Lung (tissue), 17 donors: ENCODE measurements at places on chromosomes 1 and 21. TPM values are rescaled to one million over a fixed set of nuclear protein-coding genes. Genes with fewer than 3 reads are reported as not detected.
A peak's percentile ranks its signal among the peaks of the same experiment; 100 is the strongest.

- peak; percentile 41 for DNase-seq
Measured at GRCh38 chr1:96487971-96488370, 233.6 kb upstream of the PTBP2 start.

GRCh38 chr1:205810448-205811157, 2.4 kb downstream of the SLC41A1 start:
- DNase-seq = no peak

GRCh38 chr1:77459881-77460280, 178.1 kb downstream of the AK5 start:
- DNase-seq = no peak

GRCh38 chr1:150780510-150780909, 14.9 kb upstream of the CTSS start:
- no peak for DNase-seq

- DNase-seq = no peak
Measured at GRCh38 chr1:6184083-6184783, 4.1 kb upstream of the CHD5 start.

GRCh38 chr1:52738893-52739292, 12.6 kb downstream of the ZYG11B start:
- no peak for DNase-seq

DNA sequence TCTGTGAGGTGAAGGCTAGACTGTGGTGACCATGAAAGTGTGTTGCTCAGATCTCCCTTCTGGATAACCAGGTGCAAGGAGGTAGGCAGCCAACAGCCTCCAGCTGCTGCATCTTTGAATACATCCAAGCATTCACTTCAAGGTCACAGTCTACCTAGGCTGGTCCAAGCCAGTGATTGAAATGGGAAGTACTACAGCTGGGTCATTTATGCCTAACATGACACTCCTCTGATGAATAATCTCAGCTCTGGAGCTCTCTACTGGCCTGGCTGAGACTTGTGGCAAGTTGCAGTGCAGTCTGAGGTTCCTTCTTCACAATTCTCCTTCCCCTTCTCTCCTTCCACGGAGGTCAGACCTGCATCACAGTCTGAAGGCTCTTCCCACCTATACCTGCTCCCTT, 35.0 kb upstream of the ARHGAP29 start:
- no peak for DNase-seq

GRCh38 chr1:1135339-1136136, 19.6 kb upstream of the C1orf159 start:
- peak; percentile 89 for DNase-seq

DNA sequence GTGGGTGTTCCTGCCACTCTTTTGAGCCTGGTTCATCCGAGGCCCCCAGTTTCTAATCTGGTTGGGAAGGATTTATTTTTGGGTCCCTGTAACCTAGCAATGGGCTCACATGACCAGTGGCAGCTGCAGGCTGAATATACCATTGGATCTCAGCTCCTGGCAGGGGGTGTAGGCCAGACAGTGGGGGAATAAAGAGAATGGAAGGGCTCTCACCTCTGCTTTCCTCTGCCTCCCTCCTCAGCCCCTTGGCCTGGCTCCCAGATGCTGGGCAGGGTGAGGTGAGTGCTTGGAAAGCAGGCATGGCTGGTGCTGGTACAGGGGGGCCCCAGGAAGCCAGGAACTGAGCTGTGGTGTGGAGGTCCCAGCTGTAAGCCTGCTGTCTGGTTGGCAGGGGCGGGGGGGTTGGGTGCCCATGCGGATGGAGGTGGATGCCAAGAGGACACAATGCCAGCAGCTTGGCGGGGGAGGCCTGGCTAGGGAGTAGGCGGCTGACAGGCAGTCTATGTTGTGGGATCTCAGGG, 3.6 kb upstream of the GPR61 start:
- no peak for DNase-seq

DNA sequence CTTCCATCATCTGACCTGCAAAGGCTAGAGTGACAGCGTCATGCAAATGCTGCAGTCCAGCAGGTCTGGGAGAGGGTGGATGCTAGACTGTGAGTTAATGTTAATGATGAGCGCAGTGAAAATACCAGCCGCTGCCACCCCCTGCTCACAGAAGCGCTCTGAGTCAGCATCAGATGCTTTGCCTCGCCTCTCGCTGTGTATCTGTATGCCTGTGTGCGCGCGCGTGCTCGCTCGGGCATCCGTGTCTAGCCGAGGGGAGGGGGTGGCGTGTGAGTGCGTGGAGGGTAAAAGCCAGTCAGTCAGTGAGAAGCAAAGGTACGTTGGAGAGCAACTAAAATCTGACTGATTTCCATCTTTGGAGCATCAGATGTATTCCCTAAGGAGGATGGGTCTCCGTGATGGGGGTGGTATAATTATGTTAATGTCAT, 858.7 kb downstream of the USP25 start:
- peak; percentile 75 for DNase-seq

- DNase-seq = no peak
Measured at GRCh38 chr1:78762113-78762512, 112.5 kb downstream of the IFI44 start.

- no peak for DNase-seq
Measured at GRCh38 chr1:85030536-85030935, 17.8 kb downstream of the MCOLN3 start.

DNA sequence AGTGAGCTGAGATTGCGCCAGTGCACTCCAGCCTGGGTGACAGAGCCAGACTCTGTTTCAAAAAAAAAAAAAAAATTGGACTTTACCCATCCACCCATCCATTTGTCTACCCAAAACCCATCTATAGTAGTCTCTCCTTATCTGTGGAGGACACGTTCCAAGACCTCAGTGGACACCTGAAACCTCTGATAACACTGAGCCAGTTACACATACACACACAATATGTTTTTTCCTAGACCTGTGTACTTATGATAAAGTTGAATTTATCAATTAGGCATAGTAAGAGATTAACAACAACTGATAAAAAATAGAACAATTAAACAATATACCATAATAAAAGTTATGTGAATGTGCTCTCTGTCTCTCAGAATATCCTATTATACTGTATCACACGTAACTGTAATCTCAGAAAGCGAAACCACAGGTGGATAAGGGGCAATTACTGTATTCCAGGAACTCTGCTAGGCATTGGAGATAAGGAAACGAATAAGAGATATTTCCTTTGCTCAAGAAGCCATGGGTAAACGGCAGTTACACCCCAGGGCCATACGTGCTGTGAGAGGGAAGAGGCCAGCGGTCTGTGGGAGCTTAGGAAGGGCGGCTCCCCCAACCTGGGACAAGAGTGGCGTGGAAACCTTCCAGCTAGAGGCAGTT, 84.2 kb upstream of the DISP3 start:
- DNase-seq = no peak

DNA sequence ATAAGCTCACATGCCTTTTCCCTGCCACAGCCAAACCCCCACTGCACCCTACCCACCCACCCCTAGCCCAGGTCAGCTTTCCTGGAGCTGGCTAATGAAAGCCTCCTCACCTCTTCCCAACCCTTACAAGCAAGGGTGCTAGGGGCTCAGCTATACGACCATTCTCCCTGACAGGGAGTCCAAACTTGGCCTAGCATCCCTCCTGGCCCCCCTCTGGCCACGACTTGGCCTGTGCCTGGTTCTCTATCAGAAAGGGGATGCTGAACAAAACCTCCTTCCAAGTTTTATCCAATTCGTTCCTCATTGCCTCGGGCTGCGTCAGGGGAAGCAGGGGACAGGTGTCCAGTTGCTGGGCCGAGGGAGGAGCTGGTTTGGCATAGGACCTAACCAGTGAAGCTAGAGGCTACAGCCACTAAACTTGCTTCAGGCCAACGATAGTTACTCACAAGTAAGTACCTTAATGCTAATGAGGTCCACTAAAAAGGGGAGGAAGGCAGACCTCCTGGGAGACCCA, 8.6 kb downstream of the TMEM81 start:
- no peak for DNase-seq

- no peak for DNase-seq
Measured at GRCh38 chr1:10722803-10723202, 73.6 kb downstream of the CASZ1 start.

DNA sequence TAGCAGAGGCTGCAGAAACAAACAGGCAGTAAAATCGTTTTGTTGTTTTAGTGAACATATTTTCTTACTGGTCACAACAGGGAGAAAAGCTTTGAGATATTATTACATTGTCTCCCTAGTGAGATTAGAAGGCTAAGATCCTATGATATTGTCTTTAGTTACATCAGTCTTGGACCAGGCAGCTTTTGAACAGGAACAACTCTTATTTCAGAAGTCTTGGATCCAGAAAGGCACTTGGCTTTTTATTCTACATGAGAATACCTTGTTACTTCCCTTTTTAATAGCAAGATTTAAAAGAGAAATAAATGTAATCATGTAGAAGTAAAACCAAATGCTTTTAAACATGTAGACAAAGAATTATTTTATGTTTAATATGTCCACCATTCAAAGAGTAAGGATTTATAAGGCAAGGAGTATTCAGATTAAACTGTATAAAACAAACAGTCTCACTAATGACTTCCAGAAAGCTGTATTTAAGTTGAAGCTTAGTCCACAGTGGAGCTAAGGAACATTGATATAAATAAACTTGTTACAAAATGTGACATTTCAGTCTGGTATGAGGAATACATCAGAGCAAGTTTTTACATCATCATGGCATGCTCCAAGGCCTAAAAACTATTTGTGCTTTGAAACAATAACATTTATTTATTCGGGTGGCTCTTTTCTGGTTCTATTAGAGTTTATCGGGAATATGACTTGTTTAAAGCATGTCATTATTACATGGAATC, 72.2 kb downstream of the PHTF1 start:
- DNase-seq = no peak

DNA sequence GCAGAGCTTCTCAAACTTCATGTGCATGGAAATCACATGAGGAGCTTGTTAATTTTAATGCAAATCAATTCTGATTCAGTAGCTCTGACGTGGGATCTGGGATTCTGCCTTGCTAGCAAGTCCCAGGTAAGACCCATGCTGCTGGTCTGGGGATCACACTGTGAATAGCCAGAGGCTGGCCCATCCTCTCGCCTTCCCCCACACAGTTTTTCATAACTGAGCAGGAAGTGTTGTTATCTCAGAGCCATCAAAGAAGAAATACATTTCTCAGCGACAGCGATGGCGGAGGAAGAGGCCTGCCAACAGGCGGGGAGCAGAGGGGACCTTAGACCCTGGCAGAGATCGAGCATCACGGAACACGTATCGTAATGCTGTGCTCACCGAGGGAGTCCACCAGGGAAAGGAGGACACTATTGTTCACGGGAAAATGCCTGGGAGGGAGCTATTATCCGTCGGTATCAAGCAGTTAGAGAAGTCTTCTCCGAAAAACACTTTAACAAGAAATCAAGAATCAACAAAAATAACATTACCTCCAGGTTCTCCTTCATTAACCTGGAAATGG, 268.9 kb upstream of the TMEM51 start:
- peak; percentile 49 for DNase-seq

DNA sequence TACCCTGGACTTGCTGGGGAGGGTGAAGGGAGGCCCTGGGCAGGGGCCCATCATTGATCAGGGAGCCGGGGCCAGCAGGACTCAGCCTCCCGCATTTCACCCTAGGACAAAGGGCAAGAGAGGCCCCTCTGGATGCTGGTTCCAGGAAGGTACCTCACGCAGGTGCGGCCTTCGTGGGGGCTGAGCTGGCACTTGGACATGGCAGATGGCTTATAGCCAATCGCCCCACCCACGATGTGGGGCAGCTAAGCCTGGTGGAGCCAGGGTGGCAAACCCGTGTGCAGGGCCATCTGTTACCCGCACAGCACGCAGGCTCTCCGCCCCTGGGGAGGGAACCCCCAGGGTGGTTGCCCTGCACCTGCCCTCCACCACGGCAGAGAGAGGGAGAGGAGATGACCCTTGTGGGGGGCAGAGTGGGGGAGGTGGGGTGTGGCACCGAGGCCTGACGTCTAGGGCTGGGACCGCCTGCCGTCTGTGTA, 2.5 kb downstream of the TFF3 start:
- DNase-seq = no peak

GRCh38 chr21:20999659-21000058, 1.4 kb downstream of the NCAM2 start:
- peak; percentile 61 for DNase-seq

GRCh38 chr1:97599447-97599846, 321.4 kb downstream of the DPYD start:
- DNase-seq = no peak

The MEGF6 gene
- polyA plus RNA-seq = 17.7 TPM

The CYP2J2 gene
- 2.8 TPM for polyA plus RNA-seq

The TNFRSF8 gene
- polyA plus RNA-seq = 5.3 TPM

The LCE3E gene
- polyA plus RNA-seq = not detected

The JAM2 gene
- 11.1 TPM for polyA plus RNA-seq

The KCNE2 gene
- 0.31 TPM for polyA plus RNA-seq

The GJA8 gene
- polyA plus RNA-seq = not detected

The KCNC4 gene
- 3.2 TPM for polyA plus RNA-seq

The VSIG8 gene
- 0.22 TPM for polyA plus RNA-seq

The ASAP3 gene
- 25.3 TPM for polyA plus RNA-seq

The LRIG2 gene
- polyA plus RNA-seq = 4.1 TPM

The HES5 gene
- 0.26 TPM for polyA plus RNA-seq

The HSD11B1 gene
- polyA plus RNA-seq = 74.6 TPM

The KTI12 gene
- polyA plus RNA-seq = 11.3 TPM
